Activated CD4-positive, alpha-beta memory T cell treated with anti-CD3 and anti-CD28 coated beads, Interleukin-2, amount 10 ng/mL, durations not matched to agents 7 days and 5 days (primary cell): ENCODE measurements at places on chromosomes 11 and 22. TPM values are rescaled to one million over a fixed set of nuclear protein-coding genes. Genes with fewer than 3 reads are reported as not detected.

DNA sequence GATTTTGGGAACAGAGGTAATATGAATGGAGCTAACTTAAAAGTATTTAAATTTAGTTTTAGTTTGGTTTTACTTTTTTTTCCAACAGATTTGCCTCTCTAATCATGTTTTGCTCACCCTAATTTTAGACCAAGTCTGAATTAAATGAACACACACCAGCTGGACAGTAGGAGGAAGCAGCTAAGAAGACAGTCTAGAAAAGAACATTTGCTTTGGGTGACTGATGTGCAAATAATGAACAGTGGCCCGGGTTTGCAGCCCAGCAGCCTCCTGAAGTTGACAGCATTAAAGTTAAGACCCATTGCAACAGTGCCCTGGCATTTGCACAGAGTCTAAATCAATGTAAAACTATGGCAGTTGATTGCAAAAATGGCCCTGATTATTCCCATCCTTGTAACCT is 66.4 kb upstream of the SORL1 start:
- H3K36me3 ChIP-seq: no peaks in the 10 kb centered on the region
- H3K27ac ChIP-seq: no peak overlapping the region
- no peaks in the 10 kb centered on the region for H3K4me1 ChIP-seq

DNA sequence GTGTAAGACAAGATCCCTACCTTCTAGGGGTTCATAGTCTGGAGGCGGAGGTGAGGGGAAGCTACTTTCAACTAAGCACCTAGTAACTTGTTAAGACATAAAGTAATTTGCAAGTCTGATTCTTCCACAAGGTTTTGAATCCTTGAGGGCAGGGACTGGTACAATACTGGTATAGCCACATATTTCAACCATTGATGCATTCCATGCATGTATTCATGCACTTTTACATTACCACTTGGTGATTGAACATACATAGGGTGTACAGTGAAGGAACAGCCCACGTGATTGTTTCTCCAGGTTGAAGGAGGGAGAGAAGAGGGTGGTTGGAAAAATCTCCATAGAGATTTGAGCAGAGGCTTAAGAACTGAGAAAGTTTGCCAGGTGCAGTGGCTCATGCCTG is 62.0 kb upstream of the PAX6 start:
- no peak for DNase-seq
- no peaks in the 10 kb centered on the region for H3K36me3 ChIP-seq
- peaks cover 18% of the 10 kb centered on the region for H3K27me3 ChIP-seq
- no peak overlapping the region for H3K27ac ChIP-seq
- no peak overlapping the region for H3K4me3 ChIP-seq

DNA sequence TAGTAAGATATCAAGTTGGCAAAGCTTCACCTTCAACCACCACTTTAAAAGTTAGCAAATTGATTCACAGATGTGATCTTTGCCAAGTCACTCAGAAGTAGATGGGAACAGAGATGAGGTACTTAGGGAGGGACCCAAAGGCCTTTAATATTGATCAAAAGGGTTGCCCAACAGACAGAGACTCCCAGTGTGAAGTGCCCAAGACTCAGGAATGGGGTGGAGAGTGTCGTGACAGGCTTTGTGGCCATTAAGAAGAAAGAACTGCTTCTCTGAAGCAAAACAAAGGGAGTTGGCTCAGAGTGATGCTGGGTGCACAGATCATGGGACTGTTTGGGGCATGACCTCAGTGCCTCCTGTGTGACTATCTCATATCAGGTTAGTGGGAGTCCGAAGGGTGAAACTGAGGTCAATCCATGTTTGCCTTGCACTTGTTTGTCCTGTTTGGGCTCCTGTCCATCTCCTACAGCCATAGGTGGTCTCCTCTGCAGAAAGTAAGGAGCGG is 132.3 kb downstream of the APIP start:
- H3K27me3 ChIP-seq: peaks cover 19% of the 10 kb centered on the region
- H3K36me3 ChIP-seq: no peaks in the 10 kb centered on the region
- no peak for DNase-seq
- H3K27ac ChIP-seq: no peak overlapping the region

- peaks cover 7% of the 10 kb centered on the region for H3K27me3 ChIP-seq
- no peak overlapping the region for H3K27ac ChIP-seq
These were observed 2.8 kb downstream of the SESN3 start for GRCh38 chr11:95228081-95228749.

Gene SEZ6L
- total RNA-seq: not detected
